ENCODE measurements at places on chromosomes 7 and 10. TPM values are rescaled to one million over a fixed set of nuclear protein-coding genes. Genes with fewer than 3 reads are reported as not detected.

The HOXA10 gene
- 0.14 TPM for total RNA-seq

The PKD1L1 gene
- total RNA-seq, result 2.1 TPM

The FEZF1 gene
- not detected for total RNA-seq

The CDK14 gene
- 19.5 TPM for total RNA-seq

The RPP30 gene
- total RNA-seq, result 53.6 TPM

The ELOVL3 gene
- not detected for total RNA-seq

Data from pulmonary artery endothelial cell (primary cell).